Ascending aorta (tissue), 2 donors: ENCODE measurements at places on chromosomes 11 and 22. TPM values are rescaled to one million over a fixed set of nuclear protein-coding genes. Genes with fewer than 3 reads are reported as not detected.

DNA sequence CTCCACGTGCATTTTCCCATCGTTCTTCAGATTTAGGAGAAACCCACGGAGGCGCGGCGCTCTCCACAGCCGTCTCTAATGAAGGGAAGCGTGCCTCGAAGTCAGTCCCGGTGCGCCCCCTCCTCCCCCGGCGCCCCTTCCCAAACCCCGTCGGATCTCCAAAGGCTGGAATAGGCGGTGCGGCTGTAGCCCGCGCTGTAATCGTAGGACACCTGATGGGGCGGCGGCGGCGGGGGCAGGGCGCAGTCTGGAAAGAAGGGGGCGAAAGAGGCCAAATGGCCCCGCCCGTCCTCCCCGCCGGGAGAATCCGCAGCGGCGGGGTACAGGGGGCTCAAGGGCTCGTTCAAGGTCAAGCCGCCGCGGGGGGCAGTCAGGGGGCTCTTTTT, 1.3 kb downstream of the FAM181B start:
- DNase-seq = no peak

GRCh38 chr22:27489178-27489675, 312.3 kb downstream of the MN1 start:
- DNase-seq = no peak

GRCh38 chr11:16558494-16558893, 180.0 kb upstream of the C11orf58 start:
- DNase-seq = no peak

GRCh38 chr22:42691440-42691839, 29.2 kb downstream of the A4GALT start:
- DNase-seq = no peak

DNA sequence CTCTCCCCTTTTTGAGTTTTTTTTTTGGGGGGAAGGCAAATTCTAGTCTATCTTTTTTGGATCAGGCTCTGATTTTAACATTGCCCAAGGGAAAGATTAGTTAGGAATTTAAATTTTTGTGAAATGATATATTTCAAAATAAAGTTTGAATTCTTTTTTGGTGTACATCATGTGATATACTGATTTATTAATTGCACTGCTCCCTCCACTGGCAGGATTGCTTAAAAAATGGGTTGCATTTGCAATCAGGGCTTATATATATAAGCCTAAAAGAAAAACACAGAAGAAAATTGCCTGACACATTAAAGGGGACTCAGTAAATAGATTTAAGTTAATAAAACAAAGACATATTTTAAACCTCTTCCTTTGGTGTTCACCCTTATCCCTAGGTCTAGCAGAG, 1.2 kb downstream of the DYNC2H1 start:
- no peak for DNase-seq

GRCh38 chr11:15726893-15727519, 612.3 kb downstream of the INSC start:
- no peak for DNase-seq

DNA sequence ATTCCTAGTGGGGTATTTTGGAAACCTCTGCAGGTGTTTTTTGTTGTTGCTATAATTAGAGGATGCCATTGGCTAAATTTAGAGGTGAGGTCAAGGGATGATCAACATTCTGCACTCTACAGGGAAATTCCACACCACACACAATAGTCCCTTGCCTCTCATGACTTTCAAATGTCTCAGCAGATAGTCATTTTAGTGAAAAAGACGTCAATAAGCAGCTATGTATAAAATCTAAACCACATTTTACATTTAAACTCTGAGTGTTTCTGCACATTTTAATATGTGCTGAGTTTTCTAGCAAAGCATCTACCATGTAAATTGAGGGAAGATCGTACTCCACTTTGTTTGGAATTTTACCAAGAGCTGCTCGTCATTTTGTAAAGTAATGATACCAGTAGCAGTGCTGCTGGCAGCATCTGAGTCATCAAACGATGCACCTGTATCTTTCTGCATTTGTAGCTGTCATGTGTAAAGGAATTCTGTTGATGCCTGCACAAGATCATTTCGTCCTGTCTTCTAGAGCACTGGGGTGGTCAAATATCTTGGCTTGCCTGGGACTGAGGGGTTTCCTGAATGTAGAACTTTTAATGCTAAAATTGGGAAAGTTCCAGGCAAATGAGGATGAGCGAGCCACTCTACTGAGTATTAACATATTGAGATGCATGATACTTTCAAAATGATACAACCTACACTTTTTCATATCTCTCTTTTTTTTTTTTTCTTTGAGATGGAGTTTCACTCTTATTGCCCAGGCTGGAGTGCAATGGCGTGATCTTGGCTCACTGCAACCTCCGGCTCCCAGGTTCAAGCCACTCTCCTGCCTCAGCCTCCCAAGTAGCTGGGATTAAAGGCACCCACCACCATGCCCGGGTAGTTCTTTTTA, 414.5 kb upstream of the SYN3 start:
- no peak for DNase-seq

DNA sequence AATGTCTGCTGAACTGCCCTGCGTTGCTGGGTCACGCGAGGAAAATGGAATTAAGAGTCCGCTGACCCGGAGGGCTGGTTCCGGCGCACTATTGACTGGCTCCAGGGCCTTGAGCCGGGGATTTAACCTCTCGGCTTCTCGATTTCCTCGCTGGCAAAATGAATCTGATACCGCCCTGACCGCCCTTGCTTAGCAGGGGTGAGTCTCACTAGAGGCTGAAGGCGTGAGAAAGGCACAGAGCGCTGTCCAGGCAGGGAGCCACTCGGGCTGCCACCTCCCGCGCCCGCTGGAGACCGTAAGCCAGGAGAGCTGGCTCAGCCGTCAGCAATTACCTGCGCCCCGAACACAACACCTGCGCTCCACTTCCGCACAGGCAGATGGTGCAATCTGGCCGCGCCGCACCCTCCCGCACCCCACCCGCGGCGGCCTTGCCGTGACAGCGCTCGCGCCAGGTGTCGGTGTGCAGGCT, 65.6 kb downstream of the BUD13 start:
- no peak for DNase-seq

DNA sequence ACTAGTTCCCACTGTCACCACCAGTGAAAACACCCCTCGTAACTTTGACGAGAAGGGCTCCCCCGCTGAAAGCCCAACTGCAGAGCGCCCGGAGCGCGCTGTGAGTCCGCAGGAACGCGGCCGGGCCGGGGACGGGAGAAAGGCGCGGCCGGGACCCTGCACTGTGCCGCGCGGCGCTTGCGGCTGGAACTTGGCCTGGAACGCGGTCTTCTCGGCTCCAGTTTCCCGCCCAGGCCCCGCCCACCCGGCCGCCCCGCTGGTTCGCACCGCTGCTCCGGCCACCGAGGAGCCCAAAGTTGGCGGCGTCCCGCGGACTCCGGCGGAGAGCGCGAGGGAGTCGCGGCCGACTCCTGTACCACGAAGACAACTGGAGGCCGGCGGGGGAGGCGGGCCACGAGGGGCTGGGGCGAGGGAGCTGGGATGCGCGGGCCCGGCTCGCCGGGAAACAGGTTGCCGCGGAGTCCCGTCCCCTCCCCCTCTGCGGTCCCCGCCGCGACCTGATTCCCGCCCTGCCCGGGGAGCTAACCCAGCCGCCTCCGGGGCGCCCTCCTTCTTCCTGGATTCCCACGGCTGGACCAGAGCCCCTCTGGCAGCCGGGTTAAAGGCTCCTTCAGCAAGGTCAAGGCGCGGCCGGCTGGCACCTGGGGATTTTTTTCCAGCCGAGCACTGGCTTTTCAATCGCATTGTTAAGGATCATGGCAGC, 3.4 kb downstream of the TENM4 start:
- DNase-seq = no peak

TH gene
- total RNA-seq = not detected

RRAS2 gene
- total RNA-seq = 28.1 TPM

FAM83F gene
- total RNA-seq = not detected

HBG2 gene
- total RNA-seq = not detected

RAG2 gene
- not detected for total RNA-seq
